ENCODE measurements at places on chromosomes 1 and 21.

GRCh38 chr1:107572674-107573211 lies 392.2 kb downstream of the VAV3 start:
- no peak for DNase-seq

DNA sequence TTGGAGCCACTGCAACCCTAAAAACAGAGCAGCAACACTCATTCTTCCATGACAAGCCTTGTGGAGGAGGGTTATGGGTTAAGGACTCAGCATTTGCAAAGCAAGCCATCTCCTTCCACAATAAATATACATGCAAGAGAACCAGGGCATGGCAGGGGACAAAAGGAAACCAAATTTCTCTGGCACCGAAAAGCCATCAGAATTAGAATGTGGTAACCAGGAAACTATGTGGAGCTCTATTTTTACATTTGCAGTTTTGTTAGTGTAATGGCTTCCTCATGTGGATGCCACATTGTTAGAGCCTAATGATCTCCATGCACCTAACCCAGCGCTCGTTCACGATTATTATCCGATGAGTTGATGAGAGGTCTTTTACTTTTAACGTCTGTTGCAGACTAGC lies 91.7 kb downstream of the NAV1 start:
- no peak for DNase-seq

GRCh38 chr1:28928314-28928941 lies 14.1 kb downstream of the EPB41 start:
- no peak for DNase-seq

DNA sequence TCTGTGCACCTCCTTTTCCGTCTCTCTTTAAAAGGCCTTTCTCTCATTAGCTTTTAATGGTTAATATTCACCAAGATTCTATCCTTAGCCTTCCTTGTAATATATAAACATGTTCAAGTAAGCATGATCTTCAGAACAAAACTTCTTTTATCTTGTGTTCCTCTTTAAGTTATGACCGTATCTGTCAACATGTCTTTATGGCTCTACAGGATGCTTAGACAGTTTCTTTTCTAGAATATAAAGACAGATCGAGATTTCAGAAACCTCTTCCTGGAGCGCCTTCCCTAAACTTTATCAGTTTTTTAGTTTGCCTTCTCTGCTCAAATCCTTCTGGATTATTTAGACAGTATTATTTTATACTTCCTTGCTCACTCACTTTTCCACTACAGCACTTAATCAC lies 7.2 kb downstream of the RO60 start:
- no peak for DNase-seq

DNA sequence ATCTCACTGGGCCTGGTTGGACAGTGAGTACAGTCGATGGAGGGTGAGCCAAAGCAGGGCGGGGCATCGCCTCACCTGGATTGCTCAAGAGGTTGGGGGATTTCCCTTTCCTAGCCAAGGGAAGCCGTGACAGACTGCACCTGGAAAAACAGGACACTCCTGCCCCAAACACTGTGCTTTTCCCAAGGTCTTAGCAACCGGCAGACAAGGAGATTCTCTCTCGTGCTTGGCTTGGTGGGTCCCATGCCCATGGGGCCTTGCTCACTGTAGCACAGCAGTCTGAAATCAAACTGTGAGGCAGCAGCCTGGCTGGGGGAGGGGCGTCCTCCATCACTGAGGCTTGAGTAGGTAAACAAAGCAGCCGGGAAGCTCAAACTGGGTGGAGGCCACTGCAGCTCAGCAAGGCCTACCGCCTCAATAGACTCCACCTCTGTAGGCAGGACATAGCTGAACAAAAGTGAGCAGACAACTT lies 11.3 kb downstream of the C1orf105 start:
- DNase-seq = peak; percentile 34

DNA sequence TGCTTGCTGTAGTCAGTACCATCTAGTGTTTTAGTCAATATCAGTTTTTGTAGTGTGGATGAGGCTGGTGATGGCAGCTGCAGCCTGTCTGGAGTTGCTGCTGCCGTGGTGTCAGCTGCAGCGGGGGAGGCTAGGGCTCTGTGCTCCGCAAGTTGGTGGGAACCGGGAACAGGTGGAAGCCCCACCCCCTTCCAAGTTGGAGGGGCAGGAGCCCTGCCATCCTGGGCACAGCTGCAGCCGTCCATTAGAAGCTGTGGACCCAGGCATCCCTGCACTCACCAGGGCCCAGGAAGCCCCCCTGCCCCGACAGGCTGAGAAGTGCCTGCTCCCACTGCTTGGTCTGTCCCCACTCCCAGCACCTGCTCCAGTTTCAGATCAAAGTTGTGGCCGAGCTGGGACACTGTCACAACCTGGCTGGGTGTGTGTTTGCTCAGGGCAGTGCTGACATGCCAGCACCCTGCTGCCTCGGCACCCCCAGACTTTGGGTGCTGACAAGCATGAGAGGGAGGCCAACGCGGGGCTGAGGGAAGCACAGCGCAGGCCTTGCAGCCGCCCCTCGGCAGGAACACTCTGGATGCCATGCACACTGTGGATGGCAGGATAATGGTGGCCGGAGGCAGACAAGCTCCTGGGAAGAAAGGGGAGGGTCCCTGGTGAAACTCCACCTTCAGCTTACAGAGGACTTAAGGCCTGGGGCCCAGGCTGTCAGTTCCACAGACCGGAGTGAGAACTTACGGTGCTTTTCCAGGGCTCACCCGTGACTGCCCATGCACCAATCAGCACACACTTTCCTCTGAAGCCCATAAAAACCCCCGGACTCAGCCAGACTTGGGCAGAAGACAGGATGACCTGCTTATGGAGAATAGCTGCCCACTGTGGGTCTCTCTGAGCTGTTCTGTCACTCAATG lies 86.9 kb downstream of the ADARB1 start:
- DNase-seq = no peak

GRCh38 chr1:171715813-171716251 lies 26.0 kb downstream of the VAMP4 start:
- no peak for DNase-seq

GRCh38 chr1:35447278-35447677 lies 109.9 kb downstream of the KIAA0319L start:
- no peak for DNase-seq

DNA sequence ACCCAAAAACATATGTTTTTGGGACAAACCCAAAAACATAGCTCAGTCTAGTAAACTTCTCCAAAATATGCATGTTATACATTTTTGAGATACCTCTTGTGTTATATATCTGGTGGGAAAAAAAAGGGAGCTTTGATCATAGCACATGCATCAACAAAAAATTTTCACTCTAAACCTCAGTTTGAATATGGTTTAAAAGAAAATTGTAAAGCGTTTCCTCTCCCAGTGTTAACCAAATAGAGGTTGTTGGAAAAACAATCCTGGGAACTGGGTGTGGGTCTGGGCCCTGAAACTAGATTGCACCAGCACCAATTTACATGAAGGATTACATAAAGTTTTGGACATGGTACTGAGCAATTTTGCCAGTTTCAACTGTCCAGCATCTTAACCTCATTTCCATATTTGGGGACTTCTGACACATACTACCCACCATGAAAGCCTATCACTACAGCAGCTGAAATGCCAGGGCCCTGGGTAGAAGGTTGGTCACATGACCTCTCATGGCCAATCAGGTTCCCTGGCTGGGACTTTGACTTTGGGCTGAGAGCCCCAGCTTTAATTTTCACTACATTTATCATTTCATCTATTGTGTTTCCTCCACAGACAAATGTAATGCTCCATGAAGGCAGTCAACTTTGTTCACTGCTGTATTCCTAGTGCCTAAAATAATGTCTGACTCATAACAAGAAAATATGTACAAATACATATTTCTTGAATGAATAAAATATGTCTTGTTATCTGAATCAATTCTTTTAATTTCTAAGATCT lies 150.7 kb downstream of the SETD4 start:
- no peak for DNase-seq

- no peak for DNase-seq
Observed at GRCh38 chr1:67754526-67754920, 69.5 kb downstream of the GADD45A start.

GRCh38 chr1:38464071-38464661 lies 395.4 kb downstream of the RRAGC start:
- no peak for DNase-seq

GRCh38 chr1:32749332-32749731 lies 46.8 kb upstream of the SYNC start:
- DNase-seq = no peak

- peak; percentile 77 for DNase-seq
Observed at GRCh38 chr1:212721388-212722247, 22.0 kb upstream of the BATF3 start.

- DNase-seq = no peak
Observed at GRCh38 chr1:234515821-234516241, 36.9 kb upstream of the TARBP1 start.

DNA sequence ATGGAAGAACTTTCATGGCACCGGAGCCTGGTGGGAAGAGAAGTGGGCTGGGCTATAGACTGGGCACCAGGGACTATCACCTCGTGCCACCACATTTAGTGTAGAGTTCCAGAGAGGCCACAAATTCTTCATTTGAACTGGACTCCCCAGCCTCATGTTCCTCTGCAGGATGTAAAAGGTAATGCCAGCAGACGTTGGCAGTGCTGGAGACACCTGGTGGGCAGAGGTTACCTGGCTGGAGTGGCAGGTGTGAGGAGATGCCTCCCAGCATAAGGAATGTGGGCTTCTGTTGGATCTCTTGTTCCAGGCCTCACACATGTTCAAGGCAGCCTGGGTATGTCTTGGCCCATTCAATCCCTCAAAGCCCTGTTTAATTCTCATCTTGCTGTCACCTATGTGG lies 35.2 kb downstream of the TEX35 start:
- no peak for DNase-seq

DNA sequence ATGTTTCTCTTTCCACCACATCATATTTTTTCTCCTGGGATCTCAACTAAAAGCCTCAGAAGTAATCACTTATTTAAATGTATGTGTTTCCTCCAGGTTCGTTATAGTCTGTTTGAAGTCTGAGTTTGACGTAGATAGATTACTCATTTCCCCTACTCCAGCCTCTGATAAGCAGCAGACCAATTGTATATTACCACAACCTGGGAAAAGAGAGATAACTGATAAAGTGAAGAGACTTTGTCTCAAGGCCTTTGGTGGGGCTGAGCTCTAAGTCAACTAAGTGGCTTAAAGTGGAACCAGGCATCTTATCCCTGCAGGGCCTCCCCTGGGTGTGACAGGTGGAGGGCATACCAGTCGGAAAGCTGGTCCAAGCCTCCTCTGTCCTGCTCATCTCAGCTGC lies 34.9 kb upstream of the CACNA1E start:
- no peak for DNase-seq

DNA sequence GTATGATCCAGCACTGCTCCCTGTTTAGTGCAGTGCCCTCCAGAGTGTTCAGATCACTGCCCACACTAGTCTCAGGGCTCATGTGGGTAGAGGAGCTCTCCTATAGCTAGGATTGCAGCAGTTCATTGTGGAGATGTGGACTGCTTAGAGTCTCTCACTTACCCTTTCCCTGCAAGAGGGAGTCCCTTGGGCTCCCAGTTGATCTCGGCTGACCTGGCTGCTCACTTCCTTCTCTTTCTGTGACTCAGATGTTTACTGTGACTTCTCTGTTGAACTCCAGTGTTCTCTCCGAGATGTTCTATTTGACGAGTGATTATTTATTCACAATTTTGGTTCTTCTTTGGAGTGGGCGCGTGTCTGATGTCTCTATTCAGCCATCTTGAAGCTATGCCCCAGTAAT lies 141.9 kb downstream of the PTBP2 start:
- DNase-seq = no peak

DNA sequence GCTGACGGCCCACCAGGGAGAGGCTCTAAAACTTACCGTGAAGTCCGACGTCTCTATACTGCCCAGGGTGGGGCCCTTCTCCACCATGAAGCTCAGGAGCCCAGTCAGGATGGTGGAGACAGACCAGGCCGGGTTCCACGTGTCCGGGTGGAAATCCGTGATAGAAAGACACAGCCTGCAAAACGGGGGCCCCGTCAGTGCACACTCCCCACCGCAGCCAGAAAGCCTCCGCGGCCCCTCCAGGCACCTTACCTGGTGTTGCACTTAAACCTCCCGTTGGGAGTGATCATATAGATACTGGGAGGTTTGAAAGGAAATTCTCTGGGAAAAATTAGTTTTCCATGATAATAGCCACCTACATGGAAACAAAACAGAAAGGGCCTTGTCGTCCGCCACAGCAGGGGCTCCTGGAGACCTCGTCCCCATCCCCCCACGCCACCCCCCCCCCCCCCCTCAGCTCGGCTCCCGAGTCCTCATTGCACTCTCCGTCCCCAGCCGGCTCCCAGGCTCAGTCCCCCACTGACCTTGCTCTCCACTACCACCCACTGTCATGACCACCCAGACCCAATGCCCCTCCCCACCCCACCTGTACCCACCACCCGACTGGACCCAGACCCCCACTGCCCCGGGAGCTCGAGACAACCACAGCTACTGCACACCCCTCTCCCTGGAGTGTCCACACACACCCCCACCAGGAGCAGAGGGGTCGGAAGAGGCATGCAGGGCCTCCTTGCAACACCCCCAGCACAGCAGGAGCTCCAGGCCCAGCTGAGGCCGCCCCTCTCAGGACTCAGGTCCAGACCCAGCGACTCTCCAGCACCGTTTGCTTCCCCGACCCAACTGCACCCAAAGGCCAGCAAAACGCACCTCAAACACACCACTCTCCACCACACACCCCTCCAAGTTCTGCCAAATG lies 10.7 kb upstream of the C1QTNF12 start:
- DNase-seq = no peak

- no peak for DNase-seq
Observed at GRCh38 chr1:44985747-44986359, 542 bp downstream of the EIF2B3 start.

DNA sequence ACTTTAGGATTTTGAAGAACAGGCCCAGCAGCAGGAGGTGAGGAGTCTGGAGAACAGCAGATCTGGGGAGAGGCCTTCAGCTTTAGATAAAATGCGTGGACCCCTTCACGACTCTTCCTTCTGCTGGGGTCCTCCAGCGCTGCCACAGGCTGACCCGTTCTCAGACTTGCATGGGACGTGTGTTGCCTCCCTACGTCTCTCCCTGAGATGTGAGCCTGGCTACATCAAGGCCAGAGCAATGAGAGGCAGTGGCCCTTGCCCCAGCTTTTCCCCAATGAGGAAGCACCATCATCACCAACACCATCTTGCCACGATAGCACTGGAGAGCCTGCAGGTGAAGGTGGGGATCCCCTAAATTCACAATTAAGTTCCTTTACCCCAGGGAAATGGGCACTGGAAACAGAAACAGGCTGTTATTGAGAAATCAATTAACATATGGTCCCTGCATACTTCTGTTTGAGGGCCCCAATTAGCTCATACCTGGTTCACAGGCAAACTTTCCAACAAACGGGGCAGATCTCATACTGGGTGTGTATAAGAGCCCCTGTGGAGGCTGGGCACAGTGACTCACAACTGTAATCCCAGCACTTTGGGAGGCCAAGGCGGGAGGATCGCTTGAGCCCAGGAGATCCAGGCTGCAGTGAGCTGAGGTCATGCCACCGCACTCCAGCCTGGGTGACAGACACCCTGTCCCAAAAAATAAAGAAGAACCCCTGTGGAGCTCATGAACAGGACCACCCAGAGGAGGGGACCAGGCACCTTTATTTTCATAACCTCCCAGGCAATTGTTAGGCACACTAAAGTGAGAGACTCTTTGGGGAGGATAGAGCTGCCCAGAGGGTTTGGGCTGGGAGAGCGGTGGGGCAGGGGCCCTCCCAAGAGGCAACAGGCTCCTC lies 12.1 kb upstream of the ADAMTSL4 start:
- no peak for DNase-seq

GRCh38 chr1:184416946-184417345 lies 30.1 kb downstream of the C1orf21 start:
- no peak for DNase-seq

Measured in activated CD4-positive, alpha-beta memory T cell treated with anti-CD3 and anti-CD28 coated beads for 36 hours (primary cell).